ENCODE measurements at places on chromosomes 16 and 17. TPM values are rescaled to one million over a fixed set of nuclear protein-coding genes. Genes with fewer than 3 reads are reported as not detected.

Gene SENP3
- 77.6 TPM for total RNA-seq

Gene TAT
- not detected for total RNA-seq

Gene FOXC2
- not detected for total RNA-seq

- no peak for DNase-seq
Observed at GRCh38 chr16:84652566-84652965, 4.3 kb downstream of the KLHL36 start.

DNA sequence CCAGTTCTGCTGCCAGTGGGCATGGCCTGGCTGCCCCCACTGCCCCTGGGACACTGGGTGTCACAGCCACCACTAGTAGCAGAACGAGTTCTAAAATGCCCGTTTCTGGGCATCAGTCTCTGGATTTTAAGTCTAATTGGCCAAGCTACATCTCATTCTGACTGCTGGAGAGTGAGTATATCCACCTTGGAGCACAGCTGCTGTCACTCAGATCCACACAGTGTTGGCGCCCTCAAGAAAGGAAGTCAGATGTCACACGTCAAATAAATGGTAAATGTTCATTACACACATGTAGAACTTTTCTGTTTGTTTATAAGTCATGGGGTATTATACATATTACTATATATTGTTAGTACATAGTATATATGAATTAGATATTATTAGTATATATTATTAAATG lies 19.4 kb downstream of the GNGT2 start:
- DNase-seq, result peak; percentile 28
